ENCODE measurements at places on chromosomes 7 and 10.

DNA sequence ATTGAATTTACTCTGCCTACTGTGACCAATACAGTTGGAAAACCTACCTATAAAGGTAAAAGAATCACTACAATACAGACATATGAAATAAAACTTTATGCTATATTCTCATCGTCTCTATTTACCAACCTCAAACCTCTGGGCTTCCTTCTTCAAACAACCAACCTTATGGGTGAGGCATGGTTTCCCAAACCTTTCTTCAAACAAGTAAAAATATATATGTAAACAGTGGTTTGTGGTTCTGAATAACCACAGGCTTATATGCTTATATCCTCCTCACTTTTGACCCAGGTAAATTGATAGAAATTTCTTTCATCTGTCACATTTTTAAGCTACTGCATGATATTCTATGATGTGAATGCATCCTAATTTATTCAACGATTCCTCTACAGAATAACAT, 103.6 kb downstream of the ITGB1 start:
- DNase-seq = no peak

- no peak for DNase-seq
Measured at GRCh38 chr7:91083855-91084644, 180.2 kb upstream of the FZD1 start.

GRCh38 chr7:21690705-21691104, 147.9 kb downstream of the DNAH11 start:
- DNase-seq = no peak

GRCh38 chr7:156119771-156120170, 307.5 kb upstream of the SHH start:
- no peak for DNase-seq

GRCh38 chr7:46622251-46622650, 701.2 kb upstream of the IGFBP3 start:
- DNase-seq = no peak

DNA sequence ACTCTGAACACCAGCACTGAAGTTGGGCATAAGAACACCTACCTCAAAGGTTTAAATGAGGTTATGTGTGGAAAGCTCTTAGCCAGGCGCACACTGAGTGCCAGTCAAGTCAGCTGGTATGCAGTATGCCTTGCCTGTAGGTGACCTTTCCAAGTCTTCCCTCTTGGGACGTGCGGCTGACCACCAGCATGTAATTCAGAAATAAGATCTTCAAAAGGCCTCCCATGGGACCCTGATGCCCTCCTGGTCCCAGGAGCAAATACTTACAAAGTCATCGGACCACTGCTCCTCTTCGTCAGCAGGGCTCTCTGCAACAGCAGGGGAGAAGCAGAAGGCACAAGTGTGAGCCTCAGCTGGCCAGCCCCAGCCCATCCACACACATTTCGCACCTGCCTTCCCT, 40.8 kb downstream of the BLNK start:
- no peak for DNase-seq

DNA sequence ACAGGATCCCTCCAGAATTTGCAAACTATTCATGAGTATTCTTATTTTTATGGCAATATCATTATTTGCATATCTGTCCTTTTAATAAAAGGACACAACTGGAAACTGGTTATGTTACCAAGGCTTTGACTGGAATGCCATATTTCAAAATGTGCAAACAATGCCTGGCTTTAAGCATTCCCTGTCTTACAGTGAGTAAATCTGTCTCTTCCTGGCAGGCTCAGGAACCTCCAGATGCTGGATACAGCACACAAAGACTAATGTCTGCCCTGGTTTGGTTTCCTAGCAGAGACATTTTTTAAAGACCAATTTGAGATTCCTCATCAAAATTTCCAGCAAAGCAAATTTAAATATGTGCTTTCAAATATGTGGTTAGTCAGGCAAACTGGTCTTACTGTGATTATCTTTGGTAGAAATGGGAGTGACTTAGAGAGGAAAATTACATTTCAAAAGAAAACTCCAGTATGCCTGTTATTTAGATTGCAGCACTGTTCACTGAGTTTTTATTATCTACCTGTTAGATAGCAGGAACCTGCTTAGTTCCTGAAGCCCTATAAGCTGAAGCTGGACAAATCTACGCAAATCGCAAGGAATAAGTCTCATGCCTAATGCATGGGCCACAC, 31.3 kb downstream of the RNF216 start:
- no peak for DNase-seq

GRCh38 chr10:44650691-44651661, 260.2 kb upstream of the TMEM72 start:
- DNase-seq = no peak

DNA sequence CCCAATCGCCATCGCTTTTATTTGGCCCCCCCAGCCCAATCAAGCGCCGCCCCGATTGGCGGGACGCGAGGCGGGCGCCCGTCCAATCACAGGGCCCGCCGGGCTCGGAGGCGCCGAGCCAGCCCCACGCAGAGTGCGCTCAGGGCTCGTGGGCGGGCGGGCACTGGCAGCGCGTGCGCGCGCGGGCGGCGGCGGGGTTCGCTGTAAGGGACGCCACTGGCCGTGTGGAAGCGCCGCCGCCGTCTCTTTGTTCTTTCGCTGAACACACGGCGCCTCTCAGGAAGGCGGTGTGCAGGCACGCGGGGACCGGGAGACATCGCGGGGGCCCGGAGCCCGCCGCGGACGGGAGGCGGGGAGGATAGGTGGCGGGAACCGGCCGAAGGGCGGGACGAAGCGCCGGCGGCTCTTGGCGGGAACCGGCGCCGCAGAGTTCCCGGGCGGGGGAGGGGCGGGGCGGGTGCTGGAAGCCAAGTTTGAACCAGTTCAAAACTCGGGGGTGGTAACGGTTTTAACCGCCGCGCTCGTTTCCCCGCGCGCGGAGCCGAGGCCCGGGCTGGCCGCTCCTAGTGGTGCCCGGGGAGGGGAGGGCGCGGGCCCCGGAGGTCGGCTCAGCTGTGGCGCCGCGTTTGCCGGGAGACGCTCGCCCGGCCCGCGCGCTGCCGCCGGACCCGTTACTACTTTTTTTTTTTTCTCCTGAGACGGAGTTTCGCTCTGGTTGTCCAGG, 370 bp upstream of the EZH2 start:
- peak; percentile 94 for DNase-seq
